ENCODE measurements at places on chromosomes 3 and 15. TPM values are rescaled to one million over a fixed set of nuclear protein-coding genes. Genes with fewer than 3 reads are reported as not detected.

ZNF660 gene
- total RNA-seq = 0.88 TPM

CCR8 gene
- total RNA-seq = not detected

ZDHHC23 gene
- total RNA-seq = 0.48 TPM

CPN2 gene
- not detected for total RNA-seq

RTP1 gene
- total RNA-seq = not detected

CYFIP1 gene
- 120 TPM for total RNA-seq

TRPM1 gene
- not detected for total RNA-seq

TGM5 gene
- total RNA-seq = not detected

CCK gene
- total RNA-seq = not detected

GCSAM gene
- total RNA-seq = not detected

ATP8B4 gene
- not detected for total RNA-seq

HTR3E gene
- total RNA-seq = not detected

PIGZ gene
- total RNA-seq = 10.6 TPM

COLQ gene
- 0.05 TPM for total RNA-seq

AP3S2 gene
- total RNA-seq = 33.1 TPM

SPATA12 gene
- total RNA-seq = 0.18 TPM
